NCI-H2107 (cell line): ENCODE measurements at places on chromosomes 3 and 15.

DNA sequence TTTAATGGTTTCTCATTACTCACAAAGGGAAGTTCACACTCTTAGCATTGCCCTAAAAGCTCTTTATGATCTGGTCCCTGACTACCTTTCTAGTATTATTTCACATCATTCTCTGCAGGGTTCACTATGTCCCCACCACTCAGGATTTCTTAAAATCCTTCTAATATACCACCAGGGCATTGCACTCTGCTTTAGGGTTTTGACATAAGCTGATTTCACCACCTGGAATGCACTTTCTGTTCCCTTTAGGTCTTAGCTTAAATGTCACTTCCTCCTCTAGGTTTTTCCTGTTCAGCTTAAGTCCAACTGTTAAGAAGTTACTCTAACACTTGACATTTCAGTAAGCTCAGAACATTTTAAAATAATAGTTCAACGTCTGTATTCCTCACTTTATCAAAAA lies 81.7 kb downstream of the HCN4 start:
- DNase-seq: no peak

DNA sequence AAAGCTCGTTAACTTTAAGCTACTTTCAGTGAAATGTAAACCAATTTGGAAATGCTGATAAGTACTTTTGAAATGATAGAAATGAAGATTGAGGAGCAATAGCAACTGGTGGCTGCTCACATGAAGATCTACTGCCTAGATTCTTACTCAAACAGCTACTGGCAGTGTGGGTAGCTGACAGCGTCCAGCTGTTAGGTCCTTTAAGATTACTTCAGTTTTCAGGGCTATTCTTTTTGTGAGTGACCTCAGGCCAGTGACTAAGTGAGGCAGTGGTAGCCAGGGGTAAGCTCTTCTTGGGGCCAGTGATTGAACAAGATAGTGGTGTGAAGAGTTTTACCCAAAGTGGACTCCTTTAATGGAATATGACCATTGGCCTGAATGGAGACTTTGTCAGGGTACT lies 41.3 kb downstream of the NECTIN3 start:
- DNase-seq: no peak

DNA sequence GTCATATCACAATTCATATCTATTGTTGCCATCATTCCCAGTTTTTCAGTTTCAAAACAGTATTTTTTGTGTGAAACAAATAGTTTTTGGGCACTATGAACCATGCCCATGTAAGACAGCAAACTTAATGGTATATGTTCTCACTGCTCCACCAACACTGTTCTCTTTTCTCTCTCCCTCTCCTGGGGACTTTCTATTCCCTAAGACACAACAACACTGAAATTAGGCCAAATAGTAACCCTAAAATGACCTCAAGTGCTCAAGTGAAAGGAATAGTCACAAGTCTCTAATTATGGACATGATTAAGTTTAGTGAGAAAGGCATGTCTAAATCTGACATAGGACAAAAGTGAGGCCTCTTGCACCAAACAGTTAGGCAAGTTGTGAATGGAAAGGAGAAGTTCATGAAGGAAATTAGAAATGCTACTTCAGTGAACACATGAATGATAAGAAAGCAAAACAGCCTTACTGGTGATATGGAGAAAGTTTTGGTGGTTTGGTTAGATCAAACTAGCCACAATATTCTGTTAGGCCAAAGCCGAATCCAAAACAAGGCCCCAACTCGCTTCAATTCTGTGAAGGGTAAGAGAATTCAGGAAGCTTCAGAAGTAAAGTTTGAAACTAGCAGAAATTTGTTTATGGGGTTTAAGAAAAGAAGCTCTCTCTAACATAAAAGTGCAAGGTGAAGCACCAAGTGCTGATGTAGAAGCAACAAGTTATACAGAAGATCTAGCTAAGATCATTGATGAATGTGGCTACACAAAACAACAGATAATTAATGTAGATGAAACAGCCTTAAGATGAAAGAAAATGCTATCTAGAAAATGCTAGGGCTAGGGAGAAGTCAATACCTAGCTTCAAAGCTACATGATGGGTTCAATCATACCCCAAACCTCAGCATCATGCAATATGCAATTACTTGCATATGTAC lies 104.2 kb downstream of the CBLB start:
- DNase-seq: no peak

DNA sequence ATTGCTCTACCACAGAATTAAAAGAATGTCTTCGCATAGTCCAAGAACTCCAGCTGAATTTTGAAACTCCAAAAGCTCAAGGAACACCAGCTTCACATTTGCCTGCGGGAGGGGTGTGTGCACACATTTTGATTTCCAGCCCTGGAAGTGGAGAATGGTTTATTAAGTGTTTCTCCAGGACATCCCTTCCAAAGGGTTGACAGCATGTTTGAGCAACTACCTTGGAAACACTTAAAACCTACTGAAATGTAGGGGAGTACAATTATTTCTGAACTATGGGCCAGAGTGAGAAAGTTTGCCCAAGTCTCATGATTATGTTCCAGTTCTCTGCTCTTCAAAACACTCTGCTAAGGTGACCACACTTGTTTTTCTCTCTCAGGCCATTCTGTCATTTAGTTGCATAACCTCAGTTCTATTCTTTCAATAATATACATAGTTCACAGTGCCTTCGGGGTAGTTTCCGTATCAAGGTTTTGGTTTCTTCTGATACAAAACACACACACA lies 7.9 kb downstream of the ACP3 start:
- no peak for DNase-seq

DNA sequence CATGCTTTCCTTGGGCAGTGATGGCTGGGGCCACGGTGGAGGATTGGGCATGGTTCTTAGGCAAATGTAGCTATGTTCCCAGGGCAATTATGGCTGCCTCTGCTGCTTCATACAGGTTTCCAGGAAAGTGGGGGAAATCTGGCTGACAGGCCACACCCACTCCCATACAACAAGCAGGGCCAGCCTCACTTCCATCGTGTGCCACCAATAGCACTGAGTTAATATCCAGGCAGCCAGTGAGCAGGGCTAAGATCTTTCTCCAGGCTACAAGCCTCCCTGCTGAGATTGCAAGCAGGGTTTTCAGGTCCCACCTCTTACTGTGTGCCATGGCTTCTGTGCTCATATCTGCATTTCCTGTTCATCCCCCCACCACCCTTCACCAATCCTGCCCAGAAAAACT lies 1291.9 kb downstream of the SI start:
- no peak for DNase-seq

DNA sequence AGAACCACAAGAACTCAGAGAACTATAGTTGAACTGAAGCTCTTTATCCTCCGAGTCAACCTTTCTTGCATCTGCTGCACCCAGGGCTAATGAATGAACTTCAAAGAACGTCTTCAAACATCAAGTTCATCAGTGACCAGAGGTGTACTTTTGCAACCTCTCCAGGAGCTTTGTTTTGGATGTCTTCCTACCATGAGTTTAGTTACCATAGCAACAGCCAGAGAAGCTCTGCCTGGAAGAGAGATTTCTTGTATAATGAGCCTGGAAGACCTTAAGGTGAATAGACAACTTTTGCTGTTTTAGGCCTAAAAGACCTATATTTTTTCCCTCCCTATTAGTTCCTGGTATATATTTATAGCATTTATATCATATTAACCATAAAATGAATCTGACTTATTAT lies 9.1 kb downstream of the ACTC1 start:
- no peak for DNase-seq
